Right lung (tissue), 10 donors: ENCODE measurements at places on chromosomes 1 and 21. TPM values are rescaled to one million over a fixed set of nuclear protein-coding genes. Genes with fewer than 3 reads are reported as not detected.

Gene FCGR2B
- 1.1 TPM for polyA plus RNA-seq

Gene KIAA0040
- polyA plus RNA-seq = 22.8 TPM

Gene TSTD1
- 37.2 TPM for polyA plus RNA-seq

Gene TSPEAR
- 2.5 TPM for polyA plus RNA-seq

Gene GBP2
- polyA plus RNA-seq = 4.8 TPM

Gene PGBD2
- 12.4 TPM for polyA plus RNA-seq

Gene RBM34
- polyA plus RNA-seq = 64.5 TPM

Gene ADORA3
- polyA plus RNA-seq = 0.57 TPM

Gene PTBP2
- 67.6 TPM for polyA plus RNA-seq

Gene ANGPTL3
- polyA plus RNA-seq = 4.3 TPM
